ENCODE measurements at places on chromosomes 2 and 18. TPM values are rescaled to one million over a fixed set of nuclear protein-coding genes. Genes with fewer than 3 reads are reported as not detected.

- H3K4me1 ChIP-seq, result no peaks in the 10 kb centered on the region
- no peaks in the 10 kb centered on the region for H3K36me3 ChIP-seq
- no peak for DNase-seq
- H3K27ac ChIP-seq, result no peak overlapping the region
- H3K27me3 ChIP-seq, result peaks cover 42% of the 10 kb centered on the region
Observed at GRCh38 chr2:30185178-30185577, 38.4 kb downstream of the YPEL5 start.

GRCh38 chr18:25455646-25456045, 103.7 kb upstream of the ZNF521 start:
- H3K4me1 ChIP-seq, result no peaks in the 10 kb centered on the region
- no peak for DNase-seq
- peaks cover 30% of the 10 kb centered on the region for H3K27me3 ChIP-seq
- H3K4me3 ChIP-seq, result no peak overlapping the region
- H3K27ac ChIP-seq, result no peak overlapping the region

DNA sequence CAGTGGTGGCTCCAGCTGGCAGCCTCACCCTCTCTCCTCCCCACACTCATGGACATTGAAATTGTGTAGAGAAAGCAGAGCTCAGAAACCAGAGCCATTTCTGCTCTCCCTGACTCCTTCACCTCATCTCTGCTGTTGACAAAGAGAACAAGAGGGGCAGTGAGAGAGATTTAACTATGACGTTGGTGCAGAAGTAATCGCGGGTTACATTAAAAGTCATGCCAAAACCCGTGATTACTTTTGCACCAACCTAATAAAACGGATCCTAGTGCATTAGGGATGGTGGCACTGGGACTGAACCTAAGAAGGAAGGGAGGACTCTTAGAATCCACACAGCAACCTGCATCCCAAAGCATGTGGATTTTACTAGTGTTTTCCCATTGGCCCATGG, 113.3 kb upstream of the CDC42EP3 start:
- H3K4me1 ChIP-seq, result peaks cover 40% of the 10 kb centered on the region
- no peak for DNase-seq
- H3K4me3 ChIP-seq, result no peak overlapping the region
- H3K27me3 ChIP-seq, result no peaks in the 10 kb centered on the region
- H3K36me3 ChIP-seq, result no peaks in the 10 kb centered on the region

Gene NAT8
- total RNA-seq, result not detected

Gene RFTN2
- 0.07 TPM for total RNA-seq

Gene DIS3L2
- 24.5 TPM for total RNA-seq

Measured in PC-3 (cell line).